ENCODE measurements at places on chromosomes 5 and 9.

GRCh38 chr5:56244627-56245026 lies 11.5 kb upstream of the ANKRD55 start:
- DNase-seq, result no peak

DNA sequence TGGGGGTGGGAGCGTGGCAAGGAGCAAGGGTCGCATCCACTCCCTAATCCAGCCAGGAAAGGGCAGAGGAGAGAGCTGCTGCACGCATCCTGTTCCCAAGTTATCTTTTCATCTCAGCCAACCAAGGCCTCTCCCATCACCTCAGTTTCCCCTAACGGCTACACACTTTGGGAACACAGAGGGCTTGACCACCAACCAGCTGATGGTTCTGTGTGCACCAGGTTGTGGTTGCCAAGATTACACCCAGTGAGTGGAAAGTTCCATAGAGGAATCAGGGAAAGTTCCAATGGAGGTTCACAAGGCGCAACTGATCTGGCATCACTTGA lies 53.9 kb downstream of the ADAM19 start:
- DNase-seq, result no peak

DNA sequence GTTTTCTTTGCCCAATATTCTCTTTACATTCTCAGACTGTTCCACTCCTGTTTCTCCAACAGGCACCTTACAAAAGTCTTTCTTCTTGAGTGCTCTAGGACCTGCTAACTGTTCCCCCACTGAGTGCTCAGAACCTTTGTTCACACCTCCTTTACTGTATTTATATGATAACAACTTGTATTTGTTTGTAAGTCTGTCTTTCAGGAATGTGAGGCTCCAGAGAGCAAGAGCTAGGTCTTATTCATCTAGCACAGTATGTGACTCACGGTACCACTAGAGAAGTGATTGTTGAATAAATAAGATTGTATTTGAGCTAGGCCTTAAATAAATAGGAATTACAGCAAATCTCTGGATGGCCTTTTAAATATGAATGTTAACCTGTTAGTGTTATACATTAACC lies 42.5 kb upstream of the MYOT start:
- no peak for DNase-seq

DNA sequence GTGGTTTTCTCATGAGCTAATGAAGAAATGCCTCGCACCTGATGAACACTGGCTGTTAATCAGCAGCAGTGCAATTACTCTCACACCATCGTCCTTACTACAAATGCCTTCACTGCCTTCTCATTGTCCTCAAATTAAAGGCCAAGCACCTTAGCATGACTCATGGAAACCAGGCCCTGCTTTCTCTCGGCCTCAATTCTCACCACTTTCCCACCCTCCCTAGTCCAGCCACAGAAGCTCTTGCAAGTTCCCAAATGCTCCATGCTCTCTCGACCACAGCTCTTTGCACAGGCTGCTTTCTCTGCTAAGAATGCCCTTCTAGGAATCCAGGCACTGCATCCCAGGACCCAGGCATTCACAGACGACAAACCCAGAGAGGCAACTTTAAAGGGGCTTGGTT lies 94.6 kb upstream of the KLF4 start:
- no peak for DNase-seq

DNA sequence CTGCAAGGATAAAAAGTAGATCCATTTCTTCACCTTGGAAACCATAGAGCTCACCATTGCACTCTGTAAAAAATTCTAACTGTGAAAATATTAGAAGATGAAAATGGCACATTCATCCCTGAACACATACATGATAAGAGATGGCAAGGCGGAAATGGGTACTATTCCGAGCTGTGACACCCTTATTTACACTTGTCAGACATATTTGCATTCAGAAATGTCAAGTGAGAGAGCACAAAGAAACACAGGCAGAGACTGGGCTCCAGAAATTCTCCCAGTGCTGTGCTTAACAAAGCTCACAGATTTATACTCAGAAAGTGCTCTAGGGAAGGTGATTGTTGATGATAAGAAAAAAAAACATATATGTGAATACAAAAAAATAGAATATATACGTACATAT lies 170.3 kb upstream of the PUM3 start:
- no peak for DNase-seq

- no peak for DNase-seq
Measured at GRCh38 chr5:34657988-34658387, 1.9 kb downstream of the RAI14 start.

DNA sequence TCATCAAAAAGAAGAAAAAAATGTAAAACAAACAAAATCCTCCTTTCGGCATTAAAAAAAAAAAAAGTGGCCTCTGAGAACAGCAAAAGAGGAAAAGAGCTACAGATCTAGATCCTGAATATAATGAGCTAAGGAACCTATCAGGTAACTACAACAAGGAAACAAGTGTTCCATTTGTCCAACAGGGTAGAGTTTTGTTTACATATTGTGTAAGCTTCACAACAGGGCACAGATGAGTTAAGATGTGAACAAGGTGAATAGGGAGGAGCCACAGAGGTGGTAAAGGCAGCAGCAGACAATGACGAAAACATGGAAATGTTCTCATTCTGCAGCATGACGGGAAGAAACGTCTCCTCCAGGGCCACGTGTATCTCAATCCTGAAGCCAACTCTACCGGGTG lies 14.4 kb downstream of the ELP1 start:
- DNase-seq, result no peak

DNA sequence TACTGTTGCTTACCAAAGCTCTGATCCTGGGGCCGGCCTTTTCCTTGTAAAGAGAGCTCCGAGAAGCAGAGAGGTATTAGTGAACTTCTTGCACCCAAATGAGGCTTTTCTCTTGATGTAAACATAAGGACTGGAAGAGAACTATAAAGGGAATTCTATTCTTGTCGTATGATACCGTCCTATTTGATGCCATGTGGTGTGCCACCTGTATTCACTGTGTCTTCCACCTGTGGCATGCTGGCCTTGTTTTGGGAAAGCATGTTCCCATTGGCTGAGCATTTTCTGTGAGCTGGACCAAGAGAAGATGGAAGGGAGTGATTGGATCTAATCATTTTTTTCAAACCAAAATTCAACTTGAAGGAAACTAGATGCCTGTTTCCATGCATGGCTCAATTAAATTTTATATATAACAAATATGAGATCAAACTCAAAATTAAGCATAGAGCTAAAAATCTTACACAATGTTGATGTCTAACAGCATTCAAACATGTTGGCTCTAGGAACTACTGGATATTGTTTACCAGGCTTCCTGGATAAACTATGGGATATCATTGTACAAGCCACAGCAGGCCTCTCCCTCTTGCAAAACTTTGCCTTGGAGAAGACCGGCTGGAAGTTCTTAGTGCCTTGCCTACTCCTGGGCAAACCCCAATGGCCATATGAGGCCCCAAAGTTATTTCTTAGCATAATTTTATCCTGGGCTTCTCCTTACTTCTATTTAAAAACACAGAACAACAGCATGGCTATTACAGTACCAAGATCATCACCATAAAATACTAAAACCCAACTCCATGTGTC lies 115.3 kb downstream of the TSSK1B start:
- DNase-seq, result no peak

DNA sequence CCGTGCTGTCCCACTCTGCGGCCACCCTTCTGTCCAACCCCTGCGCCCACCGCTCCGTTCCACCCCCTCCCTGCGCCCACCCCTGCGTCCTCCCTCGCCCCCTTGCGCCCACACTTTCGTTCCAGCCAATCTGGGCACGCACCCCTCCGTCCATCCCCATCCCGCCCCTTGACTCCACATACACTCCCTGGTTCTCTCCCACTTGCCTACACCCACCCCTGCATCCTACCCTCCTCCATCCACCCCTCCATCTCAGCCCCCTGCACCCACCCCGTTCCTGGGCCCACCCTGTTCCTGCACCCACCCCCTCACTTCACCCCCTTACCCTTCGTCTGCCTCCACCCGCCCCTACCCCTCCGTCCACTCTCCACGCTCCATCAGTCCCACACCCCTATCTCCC lies 7.0 kb downstream of the ADAMTS13 start:
- DNase-seq, result no peak

GRCh38 chr9:131178926-131179325 lies 53.5 kb downstream of the NUP214 start:
- DNase-seq, result no peak

GRCh38 chr5:119022017-119022745 lies 33.8 kb upstream of the DTWD2 start:
- no peak for DNase-seq

GRCh38 chr9:118269623-118270022 lies 565.4 kb downstream of the TLR4 start:
- DNase-seq, result no peak

- no peak for DNase-seq
Measured at GRCh38 chr5:107794741-107795140, 124.0 kb upstream of the EFNA5 start.

GRCh38 chr9:3840961-3841360 lies 315.2 kb upstream of the RFX3 start:
- DNase-seq, result no peak

GRCh38 chr9:68912561-68912960 lies 101.4 kb downstream of the PRKACG start:
- no peak for DNase-seq

- DNase-seq, result no peak
Measured at GRCh38 chr5:76956033-76956432, 3.2 kb downstream of the CRHBP start.

GRCh38 chr5:61263072-61263471 lies 69.0 kb upstream of the ZSWIM6 start:
- no peak for DNase-seq
